Stimulated activated CD8-positive, alpha-beta memory T cell treated with anti-CD3 and anti-CD28 coated beads, Interleukin-2, amount 100 ng/mL, for 1 hour (primary cell): ENCODE measurements at places on chromosomes 11 and 22.

DNA sequence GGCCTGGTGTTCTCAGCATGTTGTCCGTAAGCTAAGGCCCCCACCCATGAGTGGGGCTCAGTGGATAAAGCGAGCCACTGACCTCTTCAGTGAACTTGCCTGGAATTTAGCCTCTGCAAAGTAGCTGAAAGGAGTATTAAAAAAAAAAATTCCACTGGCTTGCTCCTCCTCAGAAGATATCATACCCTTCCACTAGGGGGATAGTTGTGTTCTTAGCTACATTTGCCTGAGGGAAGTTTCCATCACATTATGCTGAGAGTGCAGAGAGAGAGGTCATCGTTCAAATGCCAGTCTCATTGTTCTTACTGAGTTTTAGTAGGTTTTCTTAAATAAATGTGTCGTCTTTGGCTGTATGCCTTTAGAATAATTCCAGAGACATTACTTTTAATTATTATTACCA lies 879.7 kb downstream of the JRKL start:
- no peak for DNase-seq

GRCh38 chr11:119024430-119025098 lies 6.0 kb downstream of the TRAPPC4 start:
- DNase-seq = no peak

DNA sequence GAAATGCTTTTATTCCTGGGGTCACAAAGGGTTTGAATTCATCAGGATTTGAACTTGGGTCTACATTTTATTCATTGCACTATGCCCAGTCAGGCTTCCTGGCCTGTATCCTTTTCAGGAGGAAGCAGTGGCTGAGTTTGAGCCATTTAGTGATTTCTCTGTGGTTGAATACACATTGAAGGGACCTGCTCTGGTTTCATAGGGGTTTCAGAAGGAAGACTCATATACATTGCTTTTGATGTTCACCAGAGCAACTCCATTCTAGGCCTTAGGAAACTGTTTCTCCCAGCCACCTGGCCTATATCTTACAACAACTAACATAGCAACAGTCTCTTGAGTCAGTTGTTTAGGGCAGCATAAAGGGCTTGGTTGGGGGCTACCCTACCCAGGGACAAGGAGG lies 165.7 kb downstream of the INSC start:
- no peak for DNase-seq

DNA sequence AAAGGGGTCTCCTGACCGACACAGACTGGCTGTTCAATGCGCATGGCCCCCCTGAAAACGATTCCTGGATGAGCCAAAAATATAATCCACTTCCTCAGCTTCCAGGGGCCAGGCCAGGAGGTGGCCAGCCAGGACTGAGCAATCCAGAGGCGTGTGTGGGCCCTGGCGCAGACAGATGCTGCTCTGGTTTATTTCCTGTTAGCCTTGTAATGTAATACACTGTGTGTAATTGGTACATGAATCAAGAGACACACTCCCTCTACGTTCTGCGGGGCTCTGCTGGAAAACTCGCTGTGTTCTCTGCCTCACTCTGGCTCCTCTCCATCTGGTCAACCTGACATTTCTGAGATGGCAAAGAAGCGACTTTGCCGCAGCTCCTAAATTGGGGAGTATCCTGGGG lies 26.3 kb upstream of the ISX start:
- DNase-seq = no peak

- no peak for DNase-seq
Measured at GRCh38 chr22:23138584-23139435, 3.0 kb downstream of the RSPH14 start.

GRCh38 chr22:49394116-49394785 lies 433.4 kb downstream of the BRD1 start:
- DNase-seq = no peak

DNA sequence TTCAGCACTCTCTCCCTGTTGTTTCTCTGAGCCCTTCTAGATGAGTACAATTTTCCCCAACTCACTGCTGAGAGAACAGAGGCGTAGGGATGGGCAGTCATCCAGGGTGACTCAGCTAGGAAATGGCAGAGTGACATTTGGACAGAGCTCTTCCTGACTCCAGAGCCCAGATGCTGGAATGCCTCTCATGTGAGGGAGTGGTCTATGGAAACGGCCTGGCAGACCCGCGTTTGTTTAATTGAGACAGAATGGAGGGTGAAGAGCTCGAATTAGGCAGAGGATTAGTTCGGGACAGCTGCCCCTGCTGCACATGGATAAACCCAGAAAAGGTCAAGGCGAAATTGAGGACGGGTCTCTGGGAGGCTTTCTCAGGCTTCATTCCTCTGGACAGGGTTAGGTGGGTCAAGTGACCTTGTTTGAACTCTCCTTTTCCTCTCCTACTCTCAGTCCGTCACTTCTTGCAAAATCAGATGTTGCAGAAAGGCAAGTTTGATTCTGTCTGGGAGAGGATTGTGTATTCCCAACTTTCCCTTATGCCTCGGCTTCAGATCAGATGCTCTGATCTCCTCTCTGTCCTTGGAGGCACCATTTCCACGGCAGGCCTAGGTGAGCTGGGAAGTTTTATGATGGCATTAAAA lies 7.6 kb upstream of the LMO2 start:
- no peak for DNase-seq

DNA sequence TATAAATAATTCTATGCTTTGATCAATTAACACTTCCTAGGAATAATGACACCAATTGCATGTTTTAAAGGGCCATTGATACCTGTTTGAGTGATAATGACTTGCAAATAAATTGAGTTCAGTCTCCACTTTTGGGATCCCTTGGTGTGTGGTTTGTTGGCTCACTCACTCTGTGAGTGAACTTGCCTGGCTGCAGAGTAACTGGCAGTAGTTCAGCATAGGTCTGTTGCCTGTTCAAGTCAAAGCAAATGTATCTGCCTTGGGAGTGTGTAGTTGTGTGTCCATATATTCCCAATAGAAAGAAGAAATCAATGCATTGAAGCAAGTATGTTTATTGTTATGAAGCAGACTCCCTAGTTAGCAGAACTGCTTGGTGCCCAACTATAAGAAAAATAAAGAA lies 49.3 kb downstream of the TRIM44 start:
- no peak for DNase-seq

DNA sequence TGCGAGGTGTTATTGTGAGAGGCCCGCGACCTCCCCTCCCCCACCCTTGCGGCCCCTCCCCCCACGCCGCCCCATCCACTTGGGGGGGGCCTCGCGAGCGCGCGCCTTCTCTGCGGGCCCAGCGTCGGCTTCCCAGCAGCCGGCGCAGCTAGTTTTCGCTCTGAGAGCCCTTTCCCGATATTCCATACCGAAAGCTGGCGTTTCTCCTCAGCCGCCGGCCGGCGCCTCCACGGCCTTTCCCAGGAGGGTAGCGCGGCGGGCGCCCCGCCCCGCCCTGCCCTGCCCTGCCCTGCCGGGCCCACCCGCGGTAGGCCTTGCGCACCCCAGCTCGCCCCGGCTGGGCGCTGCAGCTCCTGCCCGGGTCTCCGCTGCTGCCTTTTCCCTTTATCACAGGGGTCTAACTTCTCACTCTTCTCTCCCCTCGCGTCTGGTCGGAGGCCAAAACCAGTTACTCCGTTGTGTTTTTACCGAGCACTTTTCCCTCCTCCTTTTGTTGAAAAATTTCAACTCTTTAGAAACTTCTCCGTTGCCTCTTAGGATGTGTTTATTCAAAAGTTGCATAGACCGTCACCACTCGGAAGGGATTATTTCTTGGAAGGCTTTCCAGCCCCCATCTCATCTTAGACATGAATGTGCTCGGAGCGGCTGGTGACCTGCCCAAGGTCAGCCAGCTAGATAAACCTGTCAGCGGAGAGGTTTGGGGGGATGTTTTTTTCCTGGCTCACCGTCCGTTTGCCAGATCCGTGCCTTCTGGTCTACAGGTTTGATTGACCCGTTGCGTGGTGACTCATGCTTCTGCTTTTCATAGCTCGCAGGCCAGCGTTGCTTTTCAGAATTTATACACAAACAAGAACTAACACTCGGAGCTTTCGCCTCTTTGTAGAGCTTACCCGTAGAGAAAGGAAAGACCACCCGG lies 648 bp downstream of the PAFAH1B2 start:
- DNase-seq = peak; percentile 9

- no peak for DNase-seq
Measured at GRCh38 chr11:112522536-112522935, 261.9 kb upstream of the PLET1 start.

GRCh38 chr11:59144579-59145345 lies 2.1 kb downstream of the FAM111A start:
- no peak for DNase-seq

DNA sequence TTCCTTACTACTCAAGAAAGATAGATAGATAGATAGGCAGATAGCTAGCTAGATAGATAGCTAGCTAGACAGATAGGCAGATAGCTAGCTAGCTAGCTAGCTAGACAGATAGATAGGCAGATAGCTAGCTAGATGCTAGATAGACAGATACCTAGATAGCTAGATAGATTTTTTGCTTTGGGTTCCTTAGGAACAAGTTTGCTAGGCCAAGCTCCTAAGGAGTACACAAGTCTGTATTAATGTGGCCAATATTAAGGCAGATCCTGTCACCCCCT lies 61.7 kb upstream of the VPREB1 start:
- no peak for DNase-seq

GRCh38 chr11:118536726-118537125 lies 5.7 kb downstream of the TMEM25 start:
- DNase-seq = no peak

GRCh38 chr11:45885274-45885920 lies at the start of gene MAPK8IP1:
Gene MAPK8IP1 (plus strand): TSS chr11:45885651. CDS start chr11:45885821, 170 bp downstream.
- DNase-seq = peak; percentile 24

DNA sequence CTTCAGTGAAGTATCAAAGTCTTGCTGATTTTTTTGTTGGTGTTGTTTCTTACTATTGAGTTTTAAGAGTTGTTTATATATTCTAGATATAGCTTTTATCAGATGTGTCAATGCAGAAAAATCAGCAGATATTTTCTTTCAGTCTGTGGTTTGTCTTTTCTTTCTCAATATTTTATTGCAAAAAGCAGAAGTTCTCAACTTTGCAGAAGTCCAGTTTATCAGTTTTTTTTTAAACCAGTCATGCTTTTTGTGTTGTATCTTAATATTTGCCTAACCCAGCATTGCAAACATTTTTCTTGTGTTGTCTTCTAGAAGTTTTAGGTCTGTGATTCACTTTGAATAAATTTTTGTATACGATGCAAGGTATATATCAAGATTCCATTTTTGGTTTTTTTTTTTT lies 7.0 kb downstream of the ASRGL1 start:
- no peak for DNase-seq

DNA sequence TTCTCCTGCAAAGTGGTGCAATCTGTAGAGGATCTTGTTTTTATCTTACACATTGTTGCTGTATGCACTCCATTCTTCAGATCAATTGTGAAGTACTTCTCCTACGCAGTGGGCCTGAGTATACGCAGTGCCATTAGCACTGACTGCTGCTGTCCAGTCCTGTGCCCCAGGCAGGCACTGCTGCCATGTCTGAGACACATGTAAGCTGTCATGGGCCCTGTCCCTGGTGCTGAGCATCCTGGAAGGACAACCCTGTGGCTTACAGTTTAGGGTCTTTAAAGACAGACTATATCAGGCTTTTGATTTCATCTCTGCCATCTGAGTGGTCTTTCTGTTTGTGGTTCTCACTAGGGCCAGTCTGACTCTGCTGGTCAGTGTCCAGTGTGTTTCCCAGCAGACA lies 44.8 kb upstream of the PTPN5 start:
- DNase-seq = no peak

GRCh38 chr11:123570939-123571580 lies 83.4 kb downstream of the SCN3B start:
- DNase-seq = no peak

DNA sequence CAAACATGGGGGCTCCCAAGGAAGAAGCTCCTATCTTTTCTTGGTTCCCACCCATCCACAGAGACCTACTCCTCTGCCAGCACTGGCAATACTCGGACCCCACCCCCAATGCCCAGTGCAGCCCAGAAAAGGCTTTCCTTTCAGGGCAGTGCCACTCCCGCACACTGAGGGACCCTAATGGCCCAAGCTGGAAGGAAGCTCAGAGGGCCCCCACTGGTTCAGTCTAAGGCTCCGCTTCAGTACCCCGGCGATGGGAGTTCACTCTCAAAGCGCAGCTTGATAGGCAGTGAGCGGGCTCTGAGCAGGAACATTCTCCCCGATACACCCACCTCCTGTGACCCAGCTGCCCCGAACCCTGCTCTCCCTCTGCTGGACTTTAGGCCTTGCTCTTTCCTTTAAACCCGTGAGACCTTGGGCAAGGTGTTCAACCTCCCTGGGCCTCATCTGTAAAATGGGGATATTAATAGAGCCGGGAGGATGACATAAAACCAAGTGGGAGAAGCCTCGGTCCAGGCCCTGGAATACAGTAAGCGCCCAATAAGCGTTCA lies 48.4 kb downstream of the CHRDL2 start:
- no peak for DNase-seq

- no peak for DNase-seq
Measured at GRCh38 chr11:117281159-117281558, 10.0 kb upstream of the BACE1-AS start.

GRCh38 chr11:69640260-69640994 lies 529 bp upstream of the CCND1 start:
- DNase-seq = no peak

DNA sequence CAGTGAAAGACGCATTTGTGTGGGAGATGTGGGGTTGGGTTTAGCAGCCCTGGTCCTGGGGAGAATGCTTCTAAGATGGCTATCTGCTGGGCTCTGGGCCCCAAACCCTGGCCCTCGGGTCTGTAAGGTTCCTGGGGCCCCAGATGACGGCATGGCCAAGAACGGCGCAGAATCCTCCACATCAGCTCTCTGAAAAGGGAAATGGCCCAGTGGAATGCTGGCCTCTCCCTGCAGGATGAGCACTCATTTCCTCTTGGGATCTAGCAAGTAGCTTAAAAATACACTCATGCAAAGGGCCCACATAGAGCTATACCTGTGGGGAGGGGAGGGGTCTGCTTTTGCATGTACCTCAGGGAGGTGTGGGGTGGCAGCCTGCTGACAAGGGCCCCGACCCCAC lies 37.5 kb upstream of the LINC01488 start:
- no peak for DNase-seq

DNA sequence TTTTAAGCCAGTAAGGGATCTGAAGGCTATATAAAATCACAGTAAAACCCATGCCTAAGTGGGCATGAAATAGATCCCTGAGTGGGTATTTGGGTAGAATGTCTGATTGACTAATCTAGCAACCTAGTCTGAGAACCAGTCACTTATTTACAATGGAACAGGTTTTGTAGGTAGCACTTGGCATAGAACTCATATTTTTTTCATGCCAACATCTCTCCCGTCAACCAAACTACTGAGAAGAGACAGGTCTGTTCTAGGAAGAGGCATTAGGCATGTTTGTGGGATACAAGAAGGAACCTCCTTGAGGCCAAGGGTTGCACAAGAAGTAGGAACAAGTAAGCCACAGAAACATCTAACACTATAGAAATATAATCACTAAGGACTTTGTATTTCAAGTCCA lies 840.4 kb upstream of the TENM4 start:
- no peak for DNase-seq

DNA sequence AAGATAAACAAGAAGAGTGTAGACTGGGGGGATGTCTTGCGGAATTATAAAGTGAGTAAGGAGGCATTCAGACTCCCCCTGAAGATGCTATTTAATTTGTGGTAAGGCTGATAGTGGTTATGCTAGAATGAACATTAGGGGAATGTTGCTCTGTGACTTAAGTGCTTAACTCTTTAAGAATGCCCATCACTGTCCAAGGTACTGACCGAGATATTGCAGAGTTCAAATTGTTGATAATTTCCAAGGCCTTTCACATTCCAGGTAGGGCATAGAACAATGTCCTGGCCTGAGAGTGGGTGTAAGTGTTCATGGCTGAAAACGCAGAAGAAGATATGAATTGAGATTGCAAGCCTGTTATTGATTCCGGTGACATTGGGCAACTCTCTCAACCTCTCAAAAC lies 90.3 kb upstream of the SEZ6L start:
- DNase-seq = no peak

GRCh38 chr22:46376908-46377524 lies 41.5 kb downstream of the TRMU start:
- no peak for DNase-seq
